Neural progenitor cell (in vitro differentiated cells): ENCODE measurements at places on chromosomes 2 and 18. TPM values are rescaled to one million over a fixed set of nuclear protein-coding genes. Genes with fewer than 3 reads are reported as not detected.
A peak's percentile ranks its signal among the peaks of the same experiment; 100 is the strongest.

Gene ANAPC1
- 50.9 and 81.7 TPM in 2 replicates for total RNA-seq

DNA sequence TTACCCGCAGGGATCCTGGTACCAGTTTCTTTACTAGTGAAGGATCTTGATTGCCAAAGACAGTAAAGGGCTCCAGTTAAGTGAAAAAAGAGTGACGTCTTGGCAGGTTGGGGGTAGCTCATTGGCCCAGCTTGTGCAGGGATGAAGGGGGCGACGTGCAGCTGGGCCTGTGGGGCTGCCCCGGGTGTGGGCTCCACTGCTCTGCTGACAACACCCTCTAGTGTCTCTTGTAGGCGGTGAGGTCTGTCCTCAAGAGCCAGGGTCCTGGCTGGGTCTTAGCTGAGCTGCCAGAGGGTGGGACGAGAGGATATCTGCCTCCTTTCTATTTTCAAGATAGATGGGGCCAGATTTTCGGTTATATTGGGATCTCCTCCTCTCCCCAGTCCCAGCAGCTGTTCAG is 6.1 kb downstream of the ARHGEF4 start:
- peak; percentile 57 for DNase-seq

DNA sequence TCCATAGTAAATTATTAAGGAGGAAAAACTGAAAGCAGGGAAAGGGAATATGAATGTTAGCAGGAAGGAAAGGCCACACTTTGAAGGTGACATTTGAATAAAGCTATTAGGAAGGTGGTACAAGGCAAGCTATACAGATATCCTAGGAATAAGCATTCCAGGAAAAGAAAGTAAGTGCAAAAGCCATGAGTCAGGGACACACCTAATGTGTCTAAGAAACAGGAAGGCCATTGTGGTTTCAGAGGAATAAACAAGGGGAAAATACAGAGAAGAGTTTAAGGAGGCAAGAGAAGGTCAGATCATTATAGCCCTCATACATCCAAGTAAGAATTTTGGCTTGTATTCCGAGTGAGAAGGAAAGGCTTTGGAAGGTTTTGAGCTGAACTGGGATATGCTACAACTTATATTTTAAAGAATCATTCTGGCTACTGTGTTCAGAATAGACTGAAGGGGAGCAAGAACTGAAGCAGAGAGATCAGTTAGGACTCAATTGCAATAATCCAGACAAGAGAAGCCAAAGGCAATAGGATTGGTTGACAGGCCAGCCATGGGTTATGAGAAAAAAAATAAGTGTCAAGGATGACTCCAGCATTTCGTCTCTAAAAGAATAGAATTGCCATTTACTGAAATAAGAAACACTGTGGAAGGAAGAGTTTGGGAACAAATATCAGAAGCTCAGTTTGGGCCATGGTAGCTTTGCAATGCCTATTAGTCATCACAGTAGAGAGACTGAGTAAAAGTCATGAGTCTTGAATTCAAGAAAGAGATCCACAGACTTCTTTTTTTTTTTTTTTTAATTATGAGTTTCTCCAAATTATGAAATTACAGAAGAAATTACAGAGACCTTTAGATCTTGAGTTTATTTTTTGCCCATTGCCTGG is 11.3 kb downstream of the RAD51AP2 start:
- no peak for DNase-seq

DNA sequence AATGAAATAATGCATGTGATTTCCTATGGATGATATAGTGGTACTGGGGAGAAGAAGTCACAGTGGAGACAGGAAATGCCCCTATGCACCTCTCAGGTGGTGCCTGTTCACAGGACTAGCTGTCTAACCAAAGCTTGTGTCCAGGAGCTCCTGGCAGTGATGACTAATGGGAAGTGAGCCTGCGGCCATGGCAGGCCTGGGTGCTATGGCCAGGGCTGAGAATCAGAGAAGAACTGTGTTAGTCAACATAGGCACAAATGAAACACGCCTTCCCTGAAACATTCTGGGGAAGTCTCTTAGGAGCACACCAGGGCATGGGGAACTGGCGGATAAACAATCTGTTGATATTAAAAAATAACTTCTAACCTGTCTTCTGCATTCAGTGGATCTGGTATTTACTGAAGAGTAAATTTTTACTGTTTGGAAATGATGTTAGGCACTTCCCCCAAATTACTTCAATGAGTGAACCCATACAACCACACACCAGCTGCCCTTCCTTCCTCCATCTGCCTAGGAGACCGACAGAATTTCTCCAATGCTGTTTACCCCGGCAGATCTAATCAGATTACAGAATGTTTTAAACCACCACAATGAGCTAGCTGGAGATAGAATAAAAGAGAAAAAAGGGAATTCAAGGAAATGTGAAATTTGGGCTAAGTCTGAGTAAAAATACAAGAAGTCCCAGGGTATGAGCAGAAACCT is 67.4 kb downstream of the MEP1B start:
- DNase-seq: no peak

Gene MOB4
- total RNA-seq: 55.5 and 76.7 TPM in 2 replicates

DNA sequence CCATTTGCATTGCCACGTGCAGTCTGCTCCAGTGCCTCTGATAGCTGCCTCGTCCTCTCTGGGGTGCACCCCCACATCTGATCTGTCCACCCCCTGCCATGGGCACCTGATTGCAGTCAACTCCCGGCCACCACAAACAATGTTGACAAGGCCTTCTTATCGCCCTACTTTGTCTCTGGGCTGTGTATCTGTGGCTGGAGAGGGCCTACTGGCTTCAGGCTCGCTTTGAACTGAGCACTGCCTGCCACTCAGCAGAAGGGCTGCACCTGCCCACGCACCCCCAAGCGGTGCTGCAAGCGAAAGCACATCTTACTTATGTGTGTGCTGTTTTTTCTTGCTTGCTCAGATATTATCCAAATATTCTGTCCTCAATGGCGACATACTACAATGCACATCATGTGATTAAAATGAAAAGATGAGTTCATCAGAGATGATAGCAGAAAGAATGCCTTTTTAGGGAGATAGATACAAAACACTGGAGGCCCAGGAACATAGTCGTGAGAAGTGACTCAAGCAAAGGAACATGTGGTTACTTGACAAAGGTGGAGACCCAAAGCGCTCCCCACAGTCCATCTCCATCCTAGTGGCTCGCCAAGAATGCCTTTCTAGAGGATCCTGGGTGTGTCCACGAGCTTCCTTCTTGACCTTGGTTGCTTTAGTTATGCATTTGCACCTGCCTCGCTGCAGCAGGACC is 28.8 kb downstream of the FBLN7 start:
- DNase-seq: no peak

DNA sequence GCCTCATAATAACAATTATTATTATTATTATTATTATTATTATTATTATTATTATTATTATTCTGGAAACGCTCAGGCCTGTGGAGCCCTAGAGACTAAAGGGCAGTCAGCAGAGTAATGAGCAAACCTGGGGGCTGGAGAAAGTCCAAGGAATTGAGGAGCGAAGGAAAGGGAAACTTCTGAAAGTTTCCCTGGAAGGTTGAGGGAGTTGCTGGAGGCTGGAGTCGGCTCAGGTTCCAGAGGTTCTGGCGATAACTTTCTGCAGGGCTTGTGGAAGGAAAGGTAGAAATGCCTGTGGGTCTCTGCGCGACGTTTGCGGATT is 9.2 kb downstream of the POU3F3 start:
- DNase-seq: no peak
